ENCODE measurements at places on chromosomes 12 and 14. TPM values are rescaled to one million over a fixed set of nuclear protein-coding genes. Genes with fewer than 3 reads are reported as not detected.

DNA sequence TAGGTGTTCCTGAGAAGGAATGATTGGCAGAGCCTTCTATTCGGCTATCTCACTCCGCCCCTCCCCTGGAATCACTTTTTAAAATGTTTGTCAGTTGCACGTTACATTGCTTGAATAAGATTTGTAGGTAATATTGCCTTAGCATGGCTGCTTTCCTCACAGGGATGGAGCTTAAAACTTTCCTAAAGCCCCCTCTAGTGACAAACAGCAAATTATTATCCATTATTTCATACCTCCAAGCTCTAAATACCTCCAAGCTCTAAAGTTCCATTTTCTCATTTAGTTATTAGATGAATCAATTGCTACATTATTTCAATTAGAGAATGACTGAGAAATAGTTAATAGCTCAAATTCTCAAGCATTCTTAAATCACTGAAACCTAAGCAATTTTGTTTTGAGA lies 5.1 kb upstream of the SPATA7 start:
- no peak for DNase-seq

GRCh38 chr12:23222801-23223200 lies 597.8 kb downstream of the ETNK1 start:
- no peak for DNase-seq

DNA sequence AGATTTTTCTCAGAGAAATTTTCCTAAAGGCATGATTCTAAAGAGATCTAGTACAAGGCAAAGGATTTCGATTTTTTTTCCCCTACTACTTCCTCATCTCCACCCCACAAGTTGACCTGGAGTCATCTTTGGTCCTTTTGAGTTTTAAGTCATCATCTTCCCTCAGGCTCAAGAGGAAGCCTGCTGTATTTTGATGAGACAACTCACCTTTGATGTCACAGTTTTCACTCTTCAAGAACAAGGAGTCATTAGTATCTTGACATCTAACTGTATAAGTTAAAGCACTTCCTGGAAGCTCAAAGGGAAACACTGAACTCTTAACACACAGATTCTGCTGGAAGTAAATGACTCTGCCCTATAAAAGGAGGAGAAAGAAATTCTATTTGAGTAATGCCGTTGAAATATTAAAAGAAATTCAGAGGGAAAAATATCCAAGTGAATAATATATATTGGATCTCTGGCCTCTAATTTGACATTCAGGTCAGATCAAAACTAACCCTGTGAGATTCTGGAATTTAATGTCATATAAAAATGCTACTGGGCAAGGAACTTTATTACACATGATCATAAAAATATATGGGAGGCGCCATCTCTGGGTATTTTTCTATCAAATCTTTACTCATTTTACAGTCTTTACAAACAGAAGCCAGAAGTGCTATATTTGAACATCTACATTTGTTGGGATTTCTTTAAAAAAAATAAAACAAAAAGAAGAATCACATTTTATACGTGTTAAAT lies 435.0 kb downstream of the NRXN3 start:
- no peak for DNase-seq

DNA sequence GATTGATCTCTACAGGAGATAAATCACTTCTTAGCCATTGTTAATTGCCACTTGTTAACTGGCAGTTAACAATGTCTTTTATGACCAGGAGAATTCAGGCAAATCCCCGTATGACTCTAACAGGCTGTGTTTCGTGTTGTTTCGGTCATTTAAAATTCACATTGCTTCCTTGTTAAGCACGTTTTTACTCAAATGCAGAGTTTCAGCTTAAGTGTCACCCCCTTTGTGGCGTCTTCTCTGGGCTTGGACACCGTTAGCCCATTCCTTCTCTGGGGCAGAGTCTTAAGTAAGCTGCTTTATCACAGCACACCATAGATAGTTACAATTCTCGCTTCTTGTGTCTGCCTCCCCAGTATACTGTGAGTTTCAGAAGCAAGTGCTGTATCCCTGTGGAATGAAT lies 205.4 kb downstream of the EPS8 start:
- DNase-seq, result no peak

Gene PRKAG1
- total RNA-seq, result 34.8 TPM

Measured in H9 (cell line).